Left lobe of liver (tissue), 2 donors: ENCODE measurements at places on chromosomes 7 and 10.

GRCh38 chr10:108496106-108496505 lies 1331.6 kb upstream of the SORCS1 start:
- DNase-seq: no peak

DNA sequence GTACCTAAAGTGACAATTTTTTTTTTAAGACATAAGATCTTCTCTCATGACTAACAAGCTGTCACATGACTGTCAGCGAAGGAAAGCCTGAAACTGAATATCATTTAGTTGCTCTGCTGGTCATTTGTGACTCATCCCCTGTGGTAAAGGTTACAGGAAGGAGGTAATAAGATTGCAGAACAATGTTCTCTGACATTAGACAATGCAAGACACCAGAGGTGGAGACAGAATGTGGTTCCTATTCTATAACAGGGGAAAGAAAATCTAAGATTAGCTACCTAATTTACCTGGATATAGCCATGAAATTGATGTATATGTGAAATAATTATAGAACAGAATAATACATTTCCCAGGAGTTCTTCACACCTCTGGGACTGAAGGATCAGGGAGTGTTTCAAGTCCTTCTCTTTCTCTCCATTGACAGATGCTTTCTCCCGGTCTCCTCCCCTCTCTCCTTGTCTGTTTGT lies 47.7 kb downstream of the LRGUK start:
- no peak for DNase-seq

DNA sequence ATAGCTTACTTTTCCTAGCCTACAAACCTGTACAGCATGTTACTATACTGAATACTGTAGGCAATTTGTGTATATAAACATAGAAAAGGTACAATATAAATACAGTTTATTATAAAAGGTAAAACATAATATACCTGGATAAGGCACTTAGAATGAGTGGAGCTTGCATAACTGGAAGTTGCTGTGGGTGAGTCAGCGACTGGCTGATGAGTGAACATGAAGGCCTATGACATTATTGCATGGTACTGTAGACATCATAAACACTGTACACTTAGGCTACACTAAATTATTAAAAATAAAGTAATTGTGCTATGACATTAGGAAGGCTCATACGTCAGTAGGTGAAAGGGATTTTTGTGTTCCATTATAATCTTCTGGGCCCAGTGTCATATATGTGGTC lies 228.8 kb downstream of the HDAC9 start:
- no peak for DNase-seq

- DNase-seq: no peak
Measured at GRCh38 chr7:149097088-149097487, 6.6 kb upstream of the ZNF786 start.

DNA sequence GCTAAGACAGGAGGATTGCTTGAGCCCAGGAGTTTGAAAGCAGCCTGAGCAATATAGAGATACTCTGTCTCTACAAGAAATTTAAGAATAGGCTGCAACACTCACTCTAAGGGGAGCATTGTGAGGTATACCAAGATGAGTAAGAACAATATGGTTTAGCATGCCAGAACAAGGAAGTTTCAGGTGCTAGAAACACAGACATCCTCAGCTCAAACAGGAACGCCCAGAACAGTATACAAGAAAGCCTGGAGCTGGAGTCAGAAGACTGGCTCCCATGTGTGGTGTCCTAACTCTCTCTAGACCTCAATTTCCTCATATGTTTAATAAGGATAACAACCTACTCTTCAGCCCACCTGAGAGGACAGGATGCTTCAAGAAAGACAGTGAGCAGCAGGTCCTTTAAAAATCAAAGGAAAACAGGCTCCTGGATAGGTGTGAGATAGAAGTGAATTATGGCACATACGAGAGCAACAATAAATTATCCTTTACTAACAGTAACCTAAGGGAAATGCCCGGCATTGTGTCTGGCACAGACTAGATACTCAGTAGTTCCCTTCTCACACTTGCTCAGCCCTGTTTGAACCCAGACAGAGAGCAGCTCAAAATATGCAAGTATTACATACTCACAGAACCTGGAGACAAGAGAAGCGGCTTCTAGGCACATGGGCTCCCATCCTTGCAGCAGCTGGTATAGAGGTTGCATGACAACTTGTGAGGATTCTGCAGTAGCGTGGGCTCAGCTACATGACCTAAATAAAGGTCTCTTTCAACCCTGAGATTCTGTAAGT lies 45.4 kb downstream of the KAT6B start:
- no peak for DNase-seq

DNA sequence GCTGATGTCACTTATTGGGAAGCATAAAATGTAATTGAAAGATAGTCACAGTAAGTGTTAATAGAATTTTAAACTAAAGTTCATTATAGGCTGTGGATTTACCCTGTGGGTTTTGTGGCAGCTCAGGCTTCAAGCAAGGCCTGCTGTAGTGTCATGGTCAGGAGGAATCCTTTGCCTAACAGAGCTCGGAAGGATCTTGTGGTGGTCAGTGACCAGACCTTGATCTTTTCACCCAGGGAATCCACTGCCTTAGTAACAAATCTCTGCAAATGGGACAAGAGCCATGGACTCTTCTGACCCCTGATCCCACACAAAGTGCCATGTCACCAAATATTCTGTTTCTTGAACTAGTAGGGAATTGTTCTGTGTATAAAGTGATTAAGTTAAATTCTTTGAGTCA lies 20.6 kb upstream of the HDAC9 start:
- no peak for DNase-seq

GRCh38 chr7:46832136-46832535 lies 749.8 kb downstream of the TNS3 start:
- no peak for DNase-seq
